Sciatic nerve (tissue), 2 donors: ENCODE measurements at places on chromosomes 6 and 20. TPM values are rescaled to one million over a fixed set of nuclear protein-coding genes. Genes with fewer than 3 reads are reported as not detected.

- DNase-seq, result no peak
These were observed at the start of gene EYS for GRCh38 chr6:65707126-65707826. Gene EYS (minus strand): TSS chr6:65707226. CDS start chr6:65495410, 211,816 bp downstream.

GRCh38 chr6:27761391-27761790 is 150.8 kb downstream of the OR2B2 start:
- DNase-seq, result no peak

DNA sequence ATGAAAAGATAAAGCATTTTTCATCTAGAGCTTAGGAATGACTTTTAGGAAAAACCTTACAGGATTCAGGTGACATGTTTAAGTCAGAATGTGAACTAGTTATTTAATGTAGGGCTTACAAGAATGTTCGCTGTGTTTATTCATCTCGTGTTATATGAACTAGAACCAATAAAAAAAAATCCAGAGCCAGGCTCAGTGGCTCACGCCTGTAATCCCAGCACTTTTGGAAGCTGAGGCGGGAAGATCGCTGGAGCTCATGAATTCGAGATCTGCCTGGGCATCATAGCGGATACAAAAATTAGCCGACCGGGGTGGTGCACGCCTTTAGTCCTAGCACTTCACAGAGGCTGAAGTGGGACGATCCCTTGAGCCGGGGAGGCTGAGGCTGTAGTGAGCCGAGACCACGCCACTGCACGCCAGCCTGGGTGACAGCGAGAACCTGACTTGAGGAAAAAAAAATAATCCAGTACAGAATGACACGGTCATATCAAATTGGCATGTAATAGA is 46.3 kb downstream of the OR2B2 start:
- no peak for DNase-seq

GRCh38 chr20:18256440-18257090 is 31.8 kb upstream of the ZNF133 start:
- DNase-seq, result no peak

- DNase-seq, result no peak
These were observed 82.9 kb downstream of the SCML4 start for GRCh38 chr6:107741191-107741680.

GRCh38 chr20:59718071-59718470 is 113.7 kb downstream of the PHACTR3 start:
- DNase-seq, result no peak

DNA sequence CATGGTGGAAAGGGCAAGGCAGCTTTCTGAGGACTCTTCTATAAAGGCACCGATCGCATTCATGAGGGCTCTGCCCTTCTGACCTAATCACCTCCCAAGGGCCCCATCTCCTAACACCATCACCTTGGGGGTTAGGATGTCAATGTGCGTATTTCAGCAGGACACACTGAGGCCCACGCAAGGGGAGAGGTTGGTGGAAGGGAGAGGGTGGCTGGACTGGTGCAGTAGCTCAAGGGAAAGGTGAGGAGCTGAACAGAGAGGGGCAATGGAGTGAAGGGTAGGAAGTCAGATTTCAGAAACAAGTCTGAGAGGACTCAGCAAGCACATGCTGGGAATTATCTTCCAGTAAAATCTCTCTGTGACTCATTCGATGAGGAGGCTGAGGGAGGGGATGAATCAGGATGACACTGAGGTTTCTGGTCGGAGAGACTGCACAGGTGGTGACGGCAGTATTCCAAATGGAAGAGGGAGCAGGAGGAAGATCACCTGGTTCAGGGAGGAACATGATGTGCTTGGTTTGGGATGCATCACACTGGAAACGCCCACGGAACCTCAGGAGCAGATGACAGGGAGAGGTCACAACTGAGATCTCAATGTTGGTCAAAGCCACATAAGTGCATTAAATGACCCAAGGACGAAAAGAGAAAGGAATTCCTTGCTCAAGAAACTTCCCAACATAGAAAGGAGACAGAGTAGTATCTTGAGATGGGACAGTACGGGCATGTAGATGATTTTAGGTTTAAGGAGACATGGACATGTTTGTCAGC is 67.1 kb downstream of the TFAP2A start:
- DNase-seq, result no peak

DNA sequence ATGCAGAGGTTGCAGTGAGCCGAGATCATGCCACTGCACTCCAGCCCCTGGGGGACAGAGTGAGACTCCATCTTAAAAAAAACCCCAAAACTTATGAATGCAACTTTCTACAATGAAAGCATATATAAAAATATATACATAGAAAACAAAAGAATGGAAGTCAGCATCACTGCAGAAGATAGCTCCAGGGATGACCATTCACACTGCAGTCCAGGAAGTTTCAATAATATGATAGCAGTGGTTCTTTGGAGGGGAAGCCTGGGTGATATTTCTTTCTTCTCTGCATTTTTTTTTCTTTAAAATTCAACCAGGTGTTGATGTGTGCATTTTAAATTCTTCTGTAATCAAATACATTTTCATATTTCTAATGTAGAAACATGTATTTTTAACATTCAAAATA is 12.3 kb downstream of the HLA-G start:
- no peak for DNase-seq

DNA sequence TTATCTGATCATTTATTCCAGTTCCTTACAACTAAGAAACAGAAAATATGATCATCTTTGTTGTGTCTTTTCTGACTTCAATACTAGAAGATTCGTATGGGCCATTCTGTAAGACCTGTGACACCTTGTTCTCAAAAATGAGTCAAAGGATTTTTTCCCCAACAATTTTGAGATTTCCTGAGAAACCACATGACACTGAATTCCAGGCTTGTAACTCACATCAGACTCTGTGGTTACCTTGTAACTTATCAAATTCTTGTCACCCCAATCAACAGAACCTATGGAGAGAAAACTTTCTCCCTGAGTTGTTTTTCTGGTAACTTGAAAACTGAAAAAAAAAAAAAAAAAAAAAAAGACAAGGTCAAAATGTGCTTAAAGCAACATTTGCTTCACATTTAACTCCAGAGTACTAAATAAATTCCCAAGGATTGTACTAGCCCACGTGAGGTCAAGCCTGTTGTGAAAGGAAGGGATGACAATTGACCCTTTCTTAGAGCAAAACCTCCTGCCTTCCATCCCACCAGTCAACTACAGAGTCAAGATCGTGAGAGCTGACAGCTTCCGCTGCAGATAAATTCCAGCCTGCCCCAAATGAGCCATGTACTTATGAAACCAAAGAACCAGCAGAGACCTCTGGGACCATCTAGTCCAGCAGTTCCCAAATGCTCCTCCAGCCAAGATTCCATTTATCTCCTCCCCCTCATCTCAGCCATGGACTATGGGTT is 140.3 kb downstream of the TBX18 start:
- DNase-seq, result no peak

DNA sequence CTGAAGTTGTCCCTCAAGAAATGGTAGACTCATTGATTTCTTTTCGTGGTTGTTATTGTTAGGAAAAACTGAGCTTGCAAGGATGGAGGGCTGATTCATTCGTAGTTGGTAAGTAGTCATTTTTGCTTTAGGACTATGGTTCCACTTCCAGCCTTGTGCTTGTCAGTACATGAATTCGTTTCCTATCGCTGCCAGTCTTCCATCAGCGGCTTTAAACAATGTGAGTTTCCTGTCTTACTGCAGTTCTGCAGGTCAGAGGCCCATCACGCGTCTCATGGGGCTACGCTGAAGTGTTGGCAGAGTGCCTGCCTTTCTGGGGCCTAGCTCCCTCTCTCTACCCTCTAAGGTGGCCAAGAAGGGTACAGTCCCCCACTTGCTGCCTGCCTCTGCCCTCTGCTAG is 11.4 kb upstream of the MDFI start:
- no peak for DNase-seq

DNA sequence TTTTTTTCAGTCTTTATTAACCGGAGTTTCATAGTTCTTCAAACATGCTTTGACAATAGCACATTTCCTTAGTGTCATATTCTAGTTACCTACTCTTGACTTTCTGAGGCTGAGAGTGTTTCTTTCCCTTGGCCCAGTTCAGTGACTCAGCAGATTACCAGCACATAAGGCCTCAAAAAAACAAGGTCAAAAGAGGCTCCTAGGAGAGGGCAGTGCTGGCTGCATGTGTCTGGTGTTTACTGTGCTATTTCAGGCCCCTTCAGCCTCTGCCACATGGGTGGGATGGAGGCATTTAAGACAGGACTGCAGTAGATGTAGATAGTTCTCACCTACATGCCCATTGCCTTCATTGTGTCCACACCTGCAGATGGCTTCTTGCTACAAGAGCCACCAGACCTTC is 198.2 kb upstream of the SSTR4 start:
- no peak for DNase-seq

- DNase-seq, result no peak
These were observed 32.9 kb upstream of the RPL7L1 start for GRCh38 chr6:42846505-42846904.

DNA sequence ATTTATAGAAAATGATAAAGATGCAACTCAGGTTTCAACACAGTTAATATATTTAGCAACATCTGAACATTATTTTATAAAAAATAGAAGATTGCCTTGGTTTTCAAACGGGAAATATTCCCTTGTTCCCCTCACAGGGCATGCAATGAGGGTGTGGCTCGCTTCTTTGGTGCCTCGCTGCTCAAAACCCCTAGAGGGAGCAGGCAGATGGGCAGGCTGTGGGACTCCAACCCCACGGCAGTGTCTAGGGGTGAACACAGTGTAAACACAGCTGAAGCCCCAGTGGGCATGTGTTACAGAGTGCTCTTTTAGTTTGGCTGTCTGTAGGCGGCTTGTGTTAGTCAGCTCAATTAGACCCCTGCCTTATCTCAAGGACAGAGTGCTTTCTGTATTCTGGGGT is 560.8 kb upstream of the IMPG1 start:
- DNase-seq, result no peak

DNA sequence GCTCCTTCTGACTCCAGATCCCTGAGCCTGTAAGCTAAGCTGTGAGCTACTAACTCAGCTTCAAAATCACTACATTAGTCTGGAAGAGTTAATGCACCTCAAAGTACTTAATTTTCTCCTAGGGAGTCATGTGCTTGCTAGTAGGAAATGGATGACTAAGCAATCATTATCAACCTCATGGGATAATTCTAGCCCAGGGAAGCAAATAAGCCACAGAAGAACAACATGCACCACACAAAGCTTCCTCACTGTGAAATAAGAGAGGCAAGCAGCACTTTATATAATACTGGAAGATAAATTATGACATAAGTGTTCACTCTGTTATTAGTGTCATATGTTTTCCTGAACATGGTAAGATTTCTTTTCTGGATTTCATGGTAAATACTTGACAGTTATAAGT is 57.9 kb upstream of the RCAN2 start:
- no peak for DNase-seq

- DNase-seq, result no peak
These were observed 1.4 kb downstream of the RPS10 start for GRCh38 chr6:34424200-34425131.

GRCh38 chr6:35014341-35014740 is 125.3 kb downstream of the ANKS1A start:
- no peak for DNase-seq

DNA sequence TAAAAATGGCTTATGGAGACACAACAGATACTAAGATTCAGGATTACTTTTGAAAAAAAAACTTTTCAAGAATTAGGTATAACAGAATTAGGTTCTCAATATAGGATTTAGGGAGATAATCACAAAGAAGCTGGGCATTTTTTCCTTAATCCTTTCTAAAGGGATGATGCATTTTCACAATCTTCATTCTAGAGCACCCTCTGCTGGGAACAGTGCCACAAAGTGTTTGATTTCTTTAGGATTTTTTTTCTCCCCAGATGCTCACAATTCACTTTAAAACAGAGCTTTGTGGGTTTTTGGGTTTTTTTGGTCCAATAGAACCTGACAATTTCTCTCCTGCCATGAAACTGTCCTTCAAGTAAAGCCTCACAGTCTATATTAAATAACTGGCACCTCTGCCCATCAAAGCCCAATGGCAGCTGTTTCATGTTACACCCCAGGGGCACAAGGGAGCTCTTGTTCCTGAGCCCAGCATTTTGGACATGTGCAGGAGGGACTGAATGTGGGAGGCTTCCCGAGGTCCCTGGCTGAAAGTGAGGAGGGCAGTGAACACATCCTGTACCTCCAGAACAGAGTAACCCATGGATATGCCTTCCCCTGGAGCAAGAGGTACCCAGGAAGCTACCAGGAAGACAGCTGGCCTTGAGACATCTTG is 39.7 kb downstream of the PREP start:
- DNase-seq, result no peak

- DNase-seq, result no peak
These were observed 5.0 kb downstream of the PLN start for GRCh38 chr6:118553132-118553531.

GRCh38 chr6:55601120-55601519 is 22.1 kb upstream of the HMGCLL1 start:
- no peak for DNase-seq

DNA sequence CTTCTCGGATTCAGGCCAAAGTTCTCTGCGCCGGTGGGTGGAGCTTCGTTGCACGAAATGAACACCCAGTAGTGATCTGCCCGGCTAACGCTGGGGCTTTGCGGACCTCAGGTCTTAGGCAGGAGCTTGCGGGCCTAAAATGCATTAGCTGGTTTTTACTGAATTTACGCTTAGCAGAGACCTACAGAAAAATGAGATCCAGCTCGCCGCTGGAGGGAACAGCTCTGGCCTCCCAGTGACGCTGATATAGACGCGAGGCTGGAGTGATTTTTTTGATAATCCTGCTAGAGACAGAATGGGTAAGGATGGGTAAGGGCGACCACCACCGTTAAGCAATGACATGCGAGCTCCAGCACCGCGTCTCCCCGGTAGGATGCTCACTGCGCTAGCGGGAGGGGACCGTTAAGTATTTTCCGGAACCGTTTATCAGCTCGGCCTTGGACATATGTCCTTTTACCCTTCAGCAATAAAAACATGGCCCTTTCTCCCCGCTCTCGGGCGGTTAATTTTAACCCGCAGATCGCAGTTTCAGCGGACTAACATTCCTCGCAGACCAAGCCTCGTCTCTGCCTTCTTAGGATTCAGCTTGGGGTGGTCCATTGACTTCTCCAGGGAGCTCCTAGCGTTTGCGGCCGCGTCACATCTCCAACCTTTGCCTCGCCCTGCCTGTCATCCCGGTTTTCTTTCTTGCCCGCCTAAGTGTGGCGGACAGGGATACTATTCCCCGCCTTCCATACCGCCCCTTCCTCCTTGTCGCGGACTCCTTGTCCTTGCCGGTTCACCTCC is 109.3 kb downstream of the GPX5 start:
- no peak for DNase-seq

- DNase-seq, result no peak
These were observed 14.7 kb downstream of the ANKRD60 start for GRCh38 chr20:58213716-58214115.

DNA sequence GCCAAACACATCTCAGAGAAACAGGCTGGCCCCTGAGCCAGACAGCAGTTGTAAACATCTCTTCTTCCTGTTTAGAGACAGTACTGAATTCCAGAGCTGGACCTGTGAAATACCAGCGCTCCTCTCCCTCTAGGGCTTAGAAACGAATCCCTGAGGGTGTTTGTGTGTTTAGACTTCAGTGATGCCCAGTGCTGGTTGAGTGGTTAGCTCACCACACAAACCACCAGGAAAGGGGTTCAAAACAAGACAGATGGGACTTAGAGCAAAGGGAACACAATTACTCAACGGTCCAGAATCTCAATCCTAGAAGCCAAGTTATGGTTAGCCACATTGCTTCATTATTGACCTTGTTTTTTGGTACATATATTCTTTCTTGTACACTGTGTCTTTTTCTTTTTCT is 108.7 kb upstream of the TMEM170B start:
- DNase-seq, result no peak

GRCh38 chr6:153334121-153334520 is 203.0 kb upstream of the RGS17 start:
- no peak for DNase-seq

DACT2 gene
- 1.9 TPM for total RNA-seq

LINC00237 gene
- total RNA-seq, result not detected

PGC gene
- total RNA-seq, result 0.27 TPM

MLN gene
- total RNA-seq, result not detected

SMIM13 gene
- total RNA-seq, result 17.2 TPM

SLA2 gene
- 0.49 TPM for total RNA-seq
